ENCODE measurements at places on chromosomes 16 and 17.

DNA sequence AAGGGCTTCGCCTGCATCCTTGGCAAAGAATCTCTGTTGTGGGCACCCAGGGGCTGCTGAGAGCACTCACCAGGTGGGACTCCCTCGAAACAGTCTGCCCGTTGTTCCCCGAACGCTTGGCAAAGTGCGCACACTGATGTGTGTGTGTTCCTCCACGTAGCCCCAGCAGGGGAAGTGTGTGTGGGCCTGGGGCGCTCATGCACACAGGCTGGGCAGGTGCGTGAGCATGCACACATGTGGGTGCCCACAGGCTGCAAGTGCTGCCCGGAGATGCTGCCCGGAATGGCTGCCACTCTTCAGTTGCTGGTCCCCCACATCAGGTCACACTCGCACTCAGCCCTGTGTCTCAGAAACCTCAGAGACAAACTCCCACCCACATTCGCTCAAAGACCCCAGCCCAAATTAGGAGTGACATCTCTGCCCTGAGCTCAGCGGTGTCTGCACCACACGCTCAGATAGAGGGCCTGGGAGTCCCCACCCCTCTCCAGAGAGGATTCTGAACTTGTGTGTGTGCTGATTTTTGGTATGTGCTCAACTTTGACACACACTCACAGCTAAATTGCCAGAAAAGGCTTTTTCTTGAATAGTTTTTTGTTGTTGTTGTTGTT is 119.4 kb downstream of the MGAT5B start:
- DNase-seq = no peak
- no peak overlapping the region for H3K27ac ChIP-seq
- peaks cover 12% of the 10 kb centered on the region for H3K4me1 ChIP-seq
- H3K36me3 ChIP-seq = no peaks in the 10 kb centered on the region
- no peaks in the 10 kb centered on the region for H3K27me3 ChIP-seq
- no peak overlapping the region for H3K4me3 ChIP-seq

DNA sequence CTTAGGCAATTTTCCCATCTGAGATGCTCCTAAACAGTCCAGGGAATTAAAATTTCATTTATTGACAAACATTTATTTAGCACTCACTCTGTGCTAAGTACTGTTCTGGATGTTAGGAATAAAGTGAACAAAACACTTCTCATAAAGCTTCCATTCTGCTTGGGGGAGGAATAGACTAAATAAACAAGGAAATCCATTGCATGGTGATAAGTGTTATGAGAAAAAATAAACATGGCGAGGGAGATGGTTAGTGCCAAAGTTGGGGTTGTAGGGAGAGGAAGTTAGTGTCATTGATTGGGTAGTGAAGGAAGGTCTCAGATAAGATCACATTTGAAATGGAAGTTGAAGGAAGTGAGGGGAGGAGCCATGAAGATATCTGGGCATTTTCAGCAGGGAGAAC is 72.2 kb upstream of the CES5A start:
- no peak overlapping the region for H3K27ac ChIP-seq
- H3K36me3 ChIP-seq = no peaks in the 10 kb centered on the region
- H3K4me1 ChIP-seq = no peaks in the 10 kb centered on the region

DNA sequence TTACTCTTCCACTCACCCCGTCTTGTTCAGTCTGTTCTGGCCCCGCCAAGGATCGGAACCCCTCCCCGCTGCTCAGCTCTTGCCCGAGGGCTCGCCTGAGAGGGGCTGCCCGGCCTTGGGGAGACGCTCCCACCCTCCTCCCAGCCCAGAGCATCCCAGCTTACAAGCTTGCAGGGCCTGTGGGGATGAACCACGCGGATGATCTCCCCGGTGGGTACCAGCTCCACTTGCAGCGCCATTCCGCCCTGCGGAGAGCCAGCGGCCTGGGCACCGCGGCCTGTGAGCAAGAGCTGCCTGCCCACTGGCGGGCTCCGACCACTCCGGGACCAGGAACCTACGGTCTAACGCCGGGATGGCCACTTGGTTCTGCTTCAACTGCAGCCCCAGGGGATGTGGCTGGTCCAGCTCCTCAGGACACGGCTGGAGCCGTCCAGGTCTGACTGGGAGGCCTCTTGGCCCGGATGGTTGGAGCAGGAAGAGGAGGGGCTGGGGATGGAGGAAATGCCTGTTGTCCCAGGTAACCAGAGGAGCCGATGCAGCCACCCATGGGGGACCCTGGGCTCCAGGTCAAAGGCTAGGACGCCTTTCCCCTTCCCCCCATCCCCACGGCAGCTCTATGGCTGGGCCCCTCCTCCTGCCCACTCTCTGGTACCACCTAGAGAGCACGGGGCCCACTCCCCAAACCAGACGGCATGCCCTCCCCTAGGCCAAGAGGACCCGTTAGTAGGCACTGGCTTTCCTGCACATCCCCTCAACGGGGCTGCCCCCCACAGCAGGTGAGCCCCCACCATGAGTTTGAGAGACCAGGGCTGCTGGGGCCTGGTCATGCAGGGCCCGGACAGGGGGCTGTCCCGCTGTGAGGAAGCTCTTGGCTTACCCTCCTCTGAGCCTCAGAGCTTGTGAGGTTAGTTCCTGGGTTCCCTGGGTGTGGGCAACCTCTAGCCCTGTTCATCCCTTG is at the start of gene MYO1C:
Gene MYO1C (minus strand): TSS at position 438 of the 958 bp plus-strand sequence. CDS start 199 bp downstream, at position 239.
- H3K4me1 ChIP-seq = peaks cover 18% of the 10 kb centered on the region
- peak within 1 kb of the TSS; percentile 80 for H3K27ac ChIP-seq
- H3K4me3 ChIP-seq = peak within 1 kb of the TSS; percentile 85
- H3K36me3 ChIP-seq = peaks cover 2% of the 10 kb centered on the region
- no peak for DNase-seq
- peaks cover 5% of the 10 kb centered on the region for H3K27me3 ChIP-seq

DNA sequence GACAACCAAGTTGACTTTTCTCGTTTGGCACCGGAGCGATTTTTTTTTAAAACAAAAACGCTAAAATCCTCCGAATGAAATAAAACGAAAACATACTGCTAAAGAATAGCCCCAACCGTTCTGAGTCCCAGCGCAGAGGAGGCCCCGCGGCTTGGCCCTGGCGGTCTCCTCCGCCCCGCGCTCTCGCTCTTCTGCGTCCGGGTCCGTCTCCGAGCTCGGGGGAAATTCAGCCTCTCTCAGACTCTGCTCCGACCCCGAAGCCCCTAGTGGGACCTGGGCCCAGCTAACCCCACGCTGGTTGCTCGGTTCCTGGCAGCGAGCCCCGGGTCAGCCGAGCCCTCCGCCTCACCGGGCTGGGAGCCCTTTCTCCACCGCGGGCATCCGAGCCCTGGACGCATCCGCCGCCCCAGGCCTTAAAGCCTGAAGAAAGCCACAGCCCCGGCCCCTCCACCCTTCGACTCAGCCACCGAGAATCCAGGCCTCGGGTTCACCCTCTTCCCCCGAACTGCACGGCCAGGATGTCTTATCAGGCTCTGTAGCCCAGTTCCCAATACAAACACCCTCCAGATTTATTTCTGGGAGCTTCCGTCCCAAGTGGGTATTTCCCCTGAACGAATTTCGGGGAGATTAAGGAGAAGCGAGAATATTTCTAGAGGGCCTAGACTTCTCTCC is 1.2 kb downstream of the TBX2 start:
- peaks cover 49% of the 10 kb centered on the region for H3K27me3 ChIP-seq
- peaks cover 2% of the 10 kb centered on the region for H3K36me3 ChIP-seq
- no peak overlapping the region for H3K4me3 ChIP-seq
- peaks cover 29% of the 10 kb centered on the region for H3K4me1 ChIP-seq
- H3K27ac ChIP-seq = peak overlapping the region; percentile 23

- peaks cover 24% of the 10 kb centered on the region for H3K27me3 ChIP-seq
- DNase-seq = no peak
- H3K4me3 ChIP-seq = no peak overlapping the region
- H3K4me1 ChIP-seq = no peaks in the 10 kb centered on the region
- H3K36me3 ChIP-seq = no peaks in the 10 kb centered on the region
- no peak overlapping the region for H3K27ac ChIP-seq
Measured at GRCh38 chr17:40727447-40728231, 24.1 kb upstream of the KRT24 start.

GRCh38 chr16:29994600-29995323 is 655 bp downstream of the HIRIP3 start:
- H3K4me1 ChIP-seq = peaks cover 38% of the 10 kb centered on the region
- peak; percentile 70 for DNase-seq
- peaks cover 52% of the 10 kb centered on the region for H3K36me3 ChIP-seq
- no peaks in the 10 kb centered on the region for H3K27me3 ChIP-seq
- peak overlapping the region; percentile 96 for H3K27ac ChIP-seq

DNA sequence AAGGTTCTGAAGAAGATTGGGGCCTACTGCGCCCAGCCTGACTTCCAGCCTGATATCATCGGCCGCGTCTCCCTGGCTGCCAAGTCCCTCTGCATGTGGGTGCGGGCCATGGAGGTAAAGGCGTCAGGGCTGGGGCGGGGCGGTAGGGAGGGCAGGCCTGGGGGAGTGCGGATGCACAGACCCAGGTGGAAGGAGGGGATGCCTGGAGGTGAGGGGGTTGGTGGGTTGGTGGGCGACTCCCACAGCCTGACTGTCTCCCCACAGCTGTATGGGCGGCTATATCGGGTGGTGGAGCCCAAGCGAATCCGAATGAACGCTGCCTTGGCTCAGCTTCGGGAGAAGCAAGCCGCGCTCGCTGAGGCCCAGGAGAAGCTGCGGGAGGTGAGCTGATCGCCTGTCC is 26.8 kb upstream of the KDM6B start:
- no peaks in the 10 kb centered on the region for H3K4me1 ChIP-seq
- no peaks in the 10 kb centered on the region for H3K36me3 ChIP-seq
- H3K27me3 ChIP-seq = peaks cover 8% of the 10 kb centered on the region
- no peak for DNase-seq

GRCh38 chr17:17356149-17356930 is 53.2 kb downstream of the NT5M start:
- H3K27ac ChIP-seq = no peak overlapping the region
- no peak overlapping the region for H3K4me3 ChIP-seq
- no peaks in the 10 kb centered on the region for H3K4me1 ChIP-seq

DNA sequence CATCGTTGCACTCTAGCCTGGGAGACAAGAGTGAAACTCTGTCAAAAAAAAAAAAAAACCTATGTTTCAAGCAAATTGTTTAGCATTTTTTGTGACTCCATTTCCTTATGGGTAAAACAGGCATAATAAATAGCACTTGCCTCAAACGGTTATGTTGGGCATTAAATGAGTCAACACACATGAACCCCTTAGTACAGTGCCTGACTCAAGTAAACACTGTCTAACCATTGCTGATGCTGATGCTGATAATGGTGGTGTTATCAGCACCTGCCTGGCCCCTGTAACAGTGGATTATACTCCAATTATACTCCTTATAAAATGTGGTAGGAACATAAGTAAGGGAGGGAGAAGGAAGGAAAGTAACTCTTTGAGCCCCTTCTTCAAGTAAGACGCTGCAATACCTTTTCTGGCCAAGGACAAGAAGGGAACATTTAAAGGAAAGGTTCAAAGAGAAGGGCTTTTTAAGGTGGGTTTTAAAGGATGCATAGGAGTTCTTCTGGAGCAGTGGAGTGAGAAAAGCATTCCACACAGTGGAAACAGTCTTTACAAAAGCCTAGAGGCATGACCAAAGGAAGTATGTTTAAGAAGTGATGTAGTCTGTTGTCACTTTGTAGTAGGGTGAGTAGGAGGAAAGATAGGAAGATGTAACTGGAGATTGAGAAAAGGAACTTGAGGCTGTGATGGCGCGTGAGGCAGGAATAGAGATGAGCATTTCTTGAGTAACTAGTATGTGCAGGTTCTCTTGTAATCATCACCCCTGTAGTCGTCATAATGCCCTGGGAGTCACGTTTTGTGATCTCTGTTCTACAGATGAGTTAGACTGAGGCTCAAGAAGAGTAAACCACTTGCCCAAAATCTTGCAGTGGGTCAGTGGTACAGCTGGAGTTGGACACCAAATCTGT is 4.3 kb downstream of the SCNN1B start:
- H3K4me1 ChIP-seq = peaks cover 5% of the 10 kb centered on the region
- H3K4me3 ChIP-seq = no peak overlapping the region
- no peak for DNase-seq
- no peak overlapping the region for H3K27ac ChIP-seq
- no peaks in the 10 kb centered on the region for H3K36me3 ChIP-seq

DNA sequence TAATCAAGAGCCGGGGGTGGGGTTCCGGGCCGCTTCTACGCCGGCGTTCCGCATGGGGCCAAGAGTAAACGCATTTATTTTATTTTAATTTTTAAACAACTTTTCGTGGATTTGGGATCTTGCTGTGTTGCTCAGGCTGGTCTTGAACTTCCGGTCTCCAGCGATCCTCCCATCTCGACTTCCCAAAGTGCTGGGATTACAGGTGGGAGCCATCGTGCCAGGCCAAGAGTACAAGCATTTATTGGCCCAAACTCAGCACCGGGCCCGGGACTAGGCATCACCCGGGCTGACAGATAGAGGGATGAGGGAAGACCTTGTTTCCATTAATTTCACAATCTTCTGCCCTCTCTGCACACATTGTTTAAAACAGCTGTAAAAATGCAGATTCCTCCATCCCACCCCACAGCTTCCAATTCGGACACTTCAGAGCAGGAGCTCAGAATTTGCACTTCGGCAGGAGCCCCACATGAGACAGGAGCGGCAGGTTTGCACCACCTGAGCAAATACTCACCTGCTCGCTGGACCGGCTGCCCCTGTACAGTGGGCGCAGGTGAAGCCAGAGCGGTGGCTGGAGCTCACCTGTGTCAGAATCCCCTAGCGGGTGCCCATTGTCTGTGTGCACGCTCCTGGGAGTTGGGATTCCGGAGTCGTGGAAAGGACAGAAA is 663 bp upstream of the GINS2 start:
- peaks cover 7% of the 10 kb centered on the region for H3K27me3 ChIP-seq
- H3K4me3 ChIP-seq = peak overlapping the region; percentile 76
- H3K4me1 ChIP-seq = peaks cover 8% of the 10 kb centered on the region
- no peak for DNase-seq
- peaks cover 7% of the 10 kb centered on the region for H3K36me3 ChIP-seq

- no peak for DNase-seq
- H3K4me3 ChIP-seq = no peak overlapping the region
- peaks cover 15% of the 10 kb centered on the region for H3K4me1 ChIP-seq
Measured at GRCh38 chr16:28531777-28532744, 6.7 kb downstream of the NUPR1 start.
